ENCODE measurements at places on chromosomes 16 and 17.

GRCh38 chr17:46944931-46945330 lies 22.0 kb downstream of the GOSR2 start:
- ATAC-seq, result no peak

GRCh38 chr16:17404941-17405689 lies 65.6 kb downstream of the XYLT1 start:
- ATAC-seq, result no peak

DNA sequence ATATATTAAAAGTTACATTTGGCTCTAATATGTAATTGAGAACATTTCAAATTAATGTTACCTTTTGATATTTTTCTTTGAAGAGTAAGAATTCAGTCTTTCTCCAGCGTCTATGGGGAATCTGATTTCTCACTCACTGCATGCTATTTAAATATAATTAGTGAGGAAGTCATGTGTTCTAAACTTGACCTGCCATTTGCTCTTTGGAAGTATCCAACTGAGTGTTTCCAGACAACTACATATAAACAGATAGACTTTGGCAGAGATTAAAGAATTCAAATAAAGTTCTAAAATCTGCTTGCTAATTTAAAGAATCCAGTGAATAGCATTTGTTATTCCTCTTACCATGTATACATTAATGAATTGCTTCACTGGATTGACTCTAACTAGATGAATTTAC lies 23.5 kb downstream of the OMG start:
- ATAC-seq, result no peak

- no peak for ATAC-seq
Measured at GRCh38 chr16:28162326-28162877, 49.4 kb downstream of the XPO6 start.

- peak; percentile 51 for ATAC-seq
Measured at GRCh38 chr17:76562734-76563148, 22.9 kb downstream of the PRCD start.
